Mesenteric fat pad (tissue), 1 donor: ENCODE measurements at places on chromosomes 7 and 10.

GRCh38 chr10:1345368-1345767 lies 289.2 kb downstream of the WDR37 start:
- no peak for DNase-seq

DNA sequence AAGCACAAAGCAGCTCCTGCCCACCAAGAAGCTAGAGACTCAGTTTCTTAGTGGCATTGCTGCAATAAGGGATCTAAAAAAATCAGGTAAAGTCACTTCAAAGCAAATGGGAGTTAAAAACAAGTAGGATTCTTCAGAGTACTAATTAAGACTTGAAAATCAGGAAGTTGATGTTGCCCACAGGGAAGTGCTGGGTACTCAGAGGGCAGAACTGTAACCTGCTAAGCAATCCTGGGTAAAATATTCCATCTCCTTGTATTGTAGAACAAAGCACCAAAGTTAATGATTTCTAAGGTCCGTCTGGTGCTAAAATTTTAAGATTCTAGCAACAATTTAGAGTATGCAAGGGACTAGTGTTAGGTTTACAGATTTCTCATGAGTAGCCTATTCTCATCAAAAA lies 8.3 kb downstream of the PEX1 start:
- DNase-seq = no peak

- no peak for DNase-seq
Observed at GRCh38 chr10:11975795-11976194, 66.8 kb downstream of the UPF2 start.

GRCh38 chr7:135774284-135774683 lies 25.7 kb upstream of the FAM180A start:
- DNase-seq = no peak

GRCh38 chr7:11751315-11751714 lies 80.7 kb downstream of the THSD7A start:
- no peak for DNase-seq

- DNase-seq = no peak
Observed at GRCh38 chr7:139734395-139734794, 43.4 kb downstream of the HIPK2 start.

DNA sequence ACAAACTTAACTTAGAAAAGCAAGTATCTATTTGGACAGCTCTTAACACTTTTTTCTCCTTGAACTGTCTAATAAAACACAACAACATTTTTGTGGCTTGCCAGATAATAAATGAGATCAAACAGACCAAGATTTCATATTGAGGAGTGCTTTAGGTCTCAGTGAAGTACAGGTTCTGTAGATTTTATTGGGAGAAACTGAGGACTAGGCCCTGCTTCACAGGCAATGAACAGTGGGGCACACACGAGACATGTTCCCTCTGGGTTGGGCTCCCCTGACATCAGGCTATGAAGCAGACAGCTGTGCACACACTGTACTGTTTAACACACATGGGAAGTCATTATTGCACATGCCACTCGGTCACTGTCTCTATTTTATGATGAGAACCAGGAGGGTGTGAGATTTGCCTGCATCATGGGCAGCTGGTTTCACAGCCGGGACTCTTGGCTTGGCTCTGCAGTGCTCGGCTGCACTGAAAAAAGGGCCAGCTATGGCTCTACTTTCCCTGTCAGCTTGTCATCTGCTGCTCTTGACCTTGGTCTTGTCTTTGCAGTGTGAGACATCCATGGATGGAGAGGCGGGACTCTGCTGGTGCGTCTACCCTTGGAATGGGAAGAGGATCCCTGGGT lies 4.2 kb downstream of the IGFBP1 start:
- no peak for DNase-seq

DNA sequence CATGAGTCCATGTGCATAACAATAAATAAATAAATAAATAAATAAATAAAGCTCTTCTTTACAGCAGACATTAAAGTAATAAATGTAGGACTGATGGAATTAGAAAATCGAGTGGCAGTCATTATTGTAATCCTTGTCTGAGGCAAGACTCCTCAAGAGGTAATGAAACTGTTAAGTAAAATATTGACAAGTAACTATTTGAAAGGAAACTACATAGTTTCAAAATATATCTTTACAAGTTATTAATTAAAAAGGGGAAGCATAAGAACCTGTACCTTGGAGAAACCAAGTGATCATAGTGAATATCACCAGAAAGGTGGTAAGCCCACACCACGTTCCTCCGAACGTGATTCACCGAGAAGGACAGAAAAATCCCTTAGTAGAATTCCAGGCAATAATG lies 285.6 kb upstream of the SORCS1 start:
- no peak for DNase-seq

DNA sequence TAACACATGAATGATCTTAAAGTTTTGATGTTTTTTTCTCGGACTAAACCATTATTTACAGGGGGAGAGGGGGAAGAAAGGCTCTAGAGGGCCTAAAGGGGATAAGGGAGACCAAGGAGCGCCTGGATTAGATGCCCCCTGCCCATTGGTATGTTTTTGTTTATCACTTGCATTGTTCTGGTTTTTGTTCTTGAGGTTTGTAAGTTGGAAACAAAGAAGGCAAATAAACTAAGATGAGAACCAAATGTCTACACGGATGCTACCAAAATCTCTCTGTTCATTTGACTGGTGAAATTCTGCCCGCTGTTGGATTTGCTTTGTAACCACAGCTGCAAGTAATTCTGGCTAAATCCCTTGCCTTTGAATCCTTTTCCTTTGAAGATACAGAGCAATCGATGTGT lies 99.8 kb upstream of the MACROH2A2 start:
- DNase-seq = no peak

- DNase-seq = no peak
Observed at GRCh38 chr10:33229949-33230267, 104.6 kb downstream of the NRP1 start.

- DNase-seq = no peak
Observed at GRCh38 chr10:21885940-21886339, 117.6 kb downstream of the DNAJC1 start.

DNA sequence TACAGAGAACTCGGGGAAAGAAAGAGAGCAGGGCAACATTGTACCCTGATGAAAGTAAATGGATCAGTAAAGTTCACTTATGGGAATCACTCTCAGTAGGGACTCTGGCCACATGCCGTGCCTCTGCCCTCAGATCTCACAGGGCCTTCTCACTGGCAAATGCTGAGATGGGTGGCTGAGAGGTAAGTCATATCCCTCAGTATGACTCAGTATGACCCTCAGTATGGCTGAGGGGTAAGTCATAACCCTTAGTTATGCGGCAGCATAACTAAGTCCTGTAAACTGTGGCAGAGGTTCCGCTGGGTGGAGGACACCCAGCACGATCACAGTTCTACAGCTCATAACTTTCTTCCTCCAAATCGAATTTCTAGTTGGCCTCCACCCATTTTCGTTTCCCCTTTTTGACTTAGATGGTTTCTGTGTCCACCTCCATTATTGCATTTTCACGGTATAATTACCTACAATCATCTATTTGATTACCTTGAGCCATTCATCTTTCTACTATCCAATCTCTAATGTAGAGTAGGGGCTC lies 26.5 kb upstream of the WNT16 start:
- no peak for DNase-seq

DNA sequence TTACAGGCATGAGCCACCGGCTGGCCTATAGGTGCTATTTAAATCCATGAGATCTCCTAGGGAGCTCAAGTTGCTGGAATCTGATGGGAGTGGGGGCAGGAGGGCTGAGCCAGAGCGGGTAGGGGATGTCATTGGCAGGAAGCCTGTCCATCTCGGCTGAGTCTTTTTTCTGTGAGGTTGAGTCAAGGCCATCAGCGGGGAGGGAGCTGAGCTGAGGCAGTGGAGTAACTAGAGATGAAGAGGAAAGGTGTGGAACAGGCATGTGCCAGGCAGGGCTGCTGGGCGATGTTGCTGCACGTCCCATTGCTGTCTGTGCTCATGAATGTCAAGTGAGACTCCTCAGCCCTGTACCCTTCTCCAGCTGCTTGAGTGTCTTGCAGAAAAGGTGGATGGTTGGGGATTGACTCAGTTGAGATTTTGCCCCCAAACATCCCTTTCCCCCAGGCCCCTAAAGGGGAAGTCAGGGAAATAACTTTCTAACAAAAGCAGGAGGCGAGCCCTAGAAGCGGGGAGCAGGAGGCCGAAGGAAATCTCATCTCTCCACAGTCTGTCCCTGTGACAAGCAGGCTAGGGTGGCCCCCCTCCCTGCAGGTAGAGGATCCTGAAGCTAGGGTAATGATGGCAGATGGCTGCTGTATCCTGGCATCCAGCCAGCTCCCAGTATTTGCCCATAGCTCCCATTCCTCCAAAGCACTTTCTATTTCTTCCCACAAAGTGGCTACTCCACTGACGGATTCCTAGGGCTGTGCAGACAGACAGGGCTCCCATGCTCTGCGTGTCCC lies 5.4 kb downstream of the ATP6V1F start:
- no peak for DNase-seq

DNA sequence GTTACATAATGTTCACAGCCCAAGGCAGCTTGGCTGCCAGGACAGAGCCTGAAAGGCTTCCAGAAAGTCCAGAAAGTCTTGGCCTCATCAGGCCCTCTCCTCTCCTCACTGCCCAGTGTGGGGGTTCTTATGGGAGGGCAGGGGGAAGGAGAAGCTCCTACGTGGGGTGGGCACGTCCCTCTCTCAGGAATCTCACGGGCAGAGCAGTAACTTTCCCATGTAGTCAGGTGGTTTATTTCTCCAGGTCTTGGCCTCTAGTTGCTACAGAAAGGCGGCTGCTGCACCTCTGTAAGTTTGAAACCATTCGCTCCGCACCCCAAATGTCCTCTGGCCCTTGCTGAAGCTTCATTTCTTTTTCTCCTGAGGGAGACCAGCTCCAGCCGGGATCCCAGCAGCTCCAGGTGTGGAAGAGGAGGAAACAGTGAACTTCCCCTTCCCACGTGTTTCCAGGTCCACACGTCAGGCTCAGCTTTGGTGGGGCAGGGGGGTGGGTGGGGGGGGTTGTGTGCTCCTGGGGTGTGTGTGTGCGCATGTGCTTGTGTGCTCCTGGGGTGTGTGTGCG lies 320.3 kb downstream of the WDR37 start:
- DNase-seq = no peak

- DNase-seq = no peak
Observed at GRCh38 chr7:23981314-23981713, 271.3 kb downstream of the STK31 start.

DNA sequence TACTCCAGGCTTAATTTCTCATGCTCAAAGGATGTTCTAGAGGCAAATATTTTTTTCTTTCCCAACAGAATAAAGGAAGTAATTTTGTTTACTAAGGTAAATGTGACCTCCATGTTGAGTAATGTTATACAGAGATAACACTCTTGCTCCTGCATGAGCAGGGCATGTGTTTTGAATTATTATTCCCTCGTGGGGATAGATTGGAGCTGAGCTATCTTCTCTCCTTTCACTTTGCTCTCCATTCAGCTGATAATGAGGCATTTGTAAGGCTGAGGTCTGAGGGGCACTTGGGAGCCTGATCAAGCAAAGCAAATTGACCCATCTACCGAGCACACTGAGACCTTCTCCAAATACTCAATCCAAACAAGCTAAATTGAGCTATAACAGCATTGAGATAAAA lies 50.7 kb upstream of the GHITM start:
- no peak for DNase-seq

DNA sequence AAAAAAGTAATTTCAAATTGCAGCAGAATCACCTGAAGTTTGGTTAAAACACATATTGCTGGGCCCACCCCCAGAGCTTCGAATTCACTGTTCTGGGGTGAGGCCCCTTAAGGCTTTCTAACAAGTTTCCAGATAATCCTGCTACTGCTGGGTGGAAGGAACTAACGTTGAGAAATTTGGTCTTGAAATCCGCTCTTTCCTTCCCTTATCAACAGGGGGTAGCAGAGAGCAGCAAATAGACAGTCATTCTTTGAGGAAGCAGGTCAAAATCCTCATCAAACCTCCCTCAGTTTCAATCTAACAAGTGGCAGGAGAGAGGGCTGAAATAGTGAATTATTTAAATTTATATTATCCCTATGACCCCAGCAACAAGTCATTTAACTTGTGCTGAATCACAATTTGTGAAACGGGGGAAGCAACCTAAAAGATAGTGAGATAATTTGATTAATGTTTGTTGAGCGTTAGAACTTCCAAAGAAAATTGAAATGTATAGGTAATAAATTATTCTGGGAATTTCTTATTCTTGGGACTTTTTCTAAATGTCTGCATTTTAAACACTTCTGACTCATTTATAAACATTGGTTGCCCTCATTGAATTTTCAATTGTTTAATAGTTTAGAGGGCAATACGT lies 21.7 kb upstream of the MALSU1 start:
- no peak for DNase-seq

DNA sequence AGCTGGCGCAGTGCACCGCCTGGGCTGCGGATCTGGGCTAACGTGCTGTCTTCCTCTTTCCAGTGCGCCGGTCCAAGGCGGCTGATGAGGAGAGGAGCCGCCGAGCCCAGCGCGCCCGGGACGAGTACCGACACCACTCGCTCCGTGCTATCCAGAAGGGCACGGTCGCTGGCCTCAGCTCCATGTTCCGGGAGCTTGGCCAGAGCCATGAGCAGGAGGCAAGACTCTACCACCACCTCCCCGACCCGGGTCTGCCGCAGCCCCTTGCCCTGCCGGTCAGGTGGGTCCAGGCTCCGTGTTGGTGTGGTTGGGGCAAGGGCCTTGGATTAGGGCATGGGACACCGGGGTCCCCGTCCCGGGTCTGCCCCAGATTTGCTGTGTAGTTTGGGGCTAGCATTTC lies 65.8 kb downstream of the SH2D4B start:
- peak; percentile 89 for DNase-seq

DNA sequence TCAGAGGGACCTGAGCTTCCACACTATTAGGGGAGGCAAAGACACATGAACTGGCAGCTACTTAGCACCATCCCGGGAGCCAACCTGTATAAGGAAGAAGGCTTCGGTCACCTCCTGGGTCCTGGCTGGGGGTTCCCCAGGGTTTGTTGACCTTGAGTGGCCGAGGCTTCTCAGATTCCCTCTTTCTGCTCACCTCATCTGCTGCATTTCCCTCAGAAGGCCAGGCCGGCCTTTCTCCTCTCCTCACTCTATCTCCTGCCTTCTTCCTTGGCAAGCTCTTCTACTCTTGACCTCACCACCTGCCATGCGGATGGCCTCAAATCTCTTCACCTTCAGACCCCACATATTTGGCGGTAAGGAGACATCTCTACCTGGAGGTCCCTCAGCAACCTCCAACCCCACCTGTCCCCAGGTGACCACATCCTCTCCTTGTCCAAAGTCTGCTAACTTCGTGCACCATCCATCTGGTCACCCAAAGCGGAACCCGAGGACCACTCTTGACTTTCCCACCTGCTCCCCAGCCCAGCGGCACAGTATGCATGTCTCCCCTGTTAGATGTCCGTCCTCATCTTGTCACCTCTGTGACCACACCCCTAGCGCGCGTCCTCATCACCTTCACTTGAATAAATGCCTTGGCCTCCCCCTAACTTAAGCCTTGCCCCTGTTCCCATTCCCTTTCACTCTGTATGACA lies 133.8 kb upstream of the UNC5B start:
- peak; percentile 77 for DNase-seq

- no peak for DNase-seq
Observed at GRCh38 chr7:129356176-129356575, 78.1 kb upstream of the STRIP2 start.

- DNase-seq = no peak
Observed at GRCh38 chr7:38928506-38928905, 19.5 kb upstream of the VPS41 start.
